Thoracic aorta (tissue), 2 donors: ENCODE measurements at places on chromosomes 5 and 9. TPM values are rescaled to one million over a fixed set of nuclear protein-coding genes. Genes with fewer than 3 reads are reported as not detected.

GRCh38 chr5:36655161-36655560 lies 48.8 kb downstream of the SLC1A3 start:
- no peak for DNase-seq

DNA sequence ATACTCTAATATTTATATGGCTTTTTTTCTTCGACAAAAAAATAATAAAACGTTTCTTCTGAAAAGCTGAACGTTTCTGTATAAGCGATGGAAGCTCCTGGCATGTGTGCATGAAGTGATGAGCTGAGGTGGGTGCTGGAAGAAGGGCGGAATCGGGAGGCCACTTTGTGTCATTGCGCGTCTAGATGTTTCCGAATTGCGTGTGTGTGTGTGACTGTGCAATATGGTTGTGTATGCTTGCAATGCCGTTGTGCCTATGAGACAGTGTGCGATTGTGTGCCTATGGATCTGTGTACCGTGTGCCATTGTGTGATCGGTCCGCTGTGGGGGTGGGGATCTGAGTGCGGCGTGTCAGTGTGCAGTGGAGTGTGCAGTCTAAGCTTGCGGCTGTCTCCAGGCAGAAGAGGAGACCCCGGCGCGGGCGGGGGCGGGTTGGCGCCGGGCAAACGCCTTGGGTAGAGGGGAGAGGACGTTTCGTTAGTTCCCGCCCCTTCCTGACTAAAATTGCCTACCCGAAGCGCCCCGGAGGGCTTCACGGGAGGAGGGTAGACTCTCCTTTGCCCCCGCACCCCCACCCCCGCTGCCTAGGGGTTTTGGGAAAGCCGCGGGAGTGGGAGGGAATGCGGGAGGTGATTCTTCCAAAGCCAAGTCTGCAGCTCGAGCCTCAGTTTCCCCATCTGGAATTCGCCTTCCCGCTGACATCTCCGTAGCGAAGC lies 24.2 kb downstream of the PCDHGC5 start:
- DNase-seq: no peak

GRCh38 chr5:90279091-90279490 lies 130.5 kb downstream of the CETN3 start:
- no peak for DNase-seq

- no peak for DNase-seq
Measured at GRCh38 chr5:172445866-172446265, 8.5 kb downstream of the SH3PXD2B start.

DNA sequence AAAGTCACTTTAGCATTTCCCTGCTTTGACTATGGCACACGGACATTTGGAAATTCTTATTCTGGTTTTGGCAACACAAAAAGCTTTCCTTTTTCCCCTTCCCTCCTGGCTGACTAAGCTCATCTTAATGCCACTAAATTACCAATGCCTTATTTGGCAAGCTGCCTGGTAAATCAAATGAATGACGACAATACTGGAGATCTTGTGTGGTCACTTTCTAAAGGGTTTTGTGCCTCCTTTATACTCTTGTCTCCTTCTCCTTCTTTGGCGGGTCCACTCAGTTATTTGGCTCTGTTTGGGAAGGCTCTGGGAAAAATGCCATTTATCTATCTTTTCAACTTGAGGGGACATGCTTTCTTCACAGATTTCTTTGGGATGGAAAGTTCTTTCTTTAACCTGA lies 34.9 kb downstream of the SH3GL2 start:
- no peak for DNase-seq

DNA sequence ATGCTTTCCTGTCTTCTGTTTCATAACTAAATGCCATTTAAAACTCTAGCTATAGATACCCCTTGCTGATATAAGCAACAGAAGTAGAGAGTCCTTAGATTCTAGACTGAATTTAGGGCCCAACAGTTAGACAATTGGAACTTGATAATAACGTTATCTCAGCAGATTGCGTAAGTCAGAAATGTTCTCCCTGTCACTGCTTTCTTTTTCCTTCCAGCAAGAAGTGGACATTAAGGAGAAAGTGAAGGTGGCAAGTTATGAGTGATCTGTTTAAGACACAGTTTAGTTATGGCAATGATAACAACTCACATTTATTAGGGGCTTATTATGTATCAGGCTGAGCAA lies 6.9 kb upstream of the GLIS3 start:
- DNase-seq: no peak

GRCh38 chr9:6781476-6781875 lies 23.7 kb downstream of the KDM4C start:
- DNase-seq: no peak

DNA sequence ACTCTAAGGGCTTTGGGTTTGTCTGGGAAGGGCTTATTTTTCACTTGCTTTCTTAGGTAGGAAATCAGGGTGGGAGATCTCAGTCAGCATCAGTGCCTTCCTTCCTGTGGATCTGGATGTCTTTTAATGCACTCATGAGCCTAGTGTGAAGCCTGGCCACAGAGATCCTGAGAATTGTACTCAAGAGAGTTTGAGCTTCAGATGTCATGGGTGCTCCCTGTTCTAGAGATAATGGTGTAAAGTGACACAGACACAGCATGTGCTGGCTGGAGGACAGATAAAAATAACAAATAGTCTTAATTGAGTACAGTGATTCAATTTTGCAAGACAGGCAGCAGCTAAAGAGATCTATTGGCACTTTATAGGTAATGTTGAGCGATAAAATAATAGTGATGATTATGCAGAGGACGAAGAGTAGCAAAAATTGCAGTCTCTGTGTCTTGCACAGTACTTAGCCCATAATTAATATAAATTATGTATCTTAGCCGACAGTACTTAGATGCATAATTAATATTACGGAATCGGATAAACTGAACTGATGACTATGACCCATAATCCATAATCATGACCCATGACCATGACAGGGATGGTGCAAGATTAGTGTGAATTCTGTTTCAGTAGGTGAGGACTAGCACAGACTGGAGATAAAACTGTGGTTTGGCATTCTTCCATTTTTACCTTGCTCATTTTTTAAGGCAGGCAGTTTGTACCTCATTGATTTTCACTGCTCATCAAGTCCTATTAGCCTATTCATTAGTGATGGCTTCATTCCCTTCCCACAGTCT lies 408.7 kb upstream of the PIK3R1 start:
- no peak for DNase-seq

- no peak for DNase-seq
Measured at GRCh38 chr9:123757547-123757946, 172.4 kb downstream of the DENND1A start.

DNA sequence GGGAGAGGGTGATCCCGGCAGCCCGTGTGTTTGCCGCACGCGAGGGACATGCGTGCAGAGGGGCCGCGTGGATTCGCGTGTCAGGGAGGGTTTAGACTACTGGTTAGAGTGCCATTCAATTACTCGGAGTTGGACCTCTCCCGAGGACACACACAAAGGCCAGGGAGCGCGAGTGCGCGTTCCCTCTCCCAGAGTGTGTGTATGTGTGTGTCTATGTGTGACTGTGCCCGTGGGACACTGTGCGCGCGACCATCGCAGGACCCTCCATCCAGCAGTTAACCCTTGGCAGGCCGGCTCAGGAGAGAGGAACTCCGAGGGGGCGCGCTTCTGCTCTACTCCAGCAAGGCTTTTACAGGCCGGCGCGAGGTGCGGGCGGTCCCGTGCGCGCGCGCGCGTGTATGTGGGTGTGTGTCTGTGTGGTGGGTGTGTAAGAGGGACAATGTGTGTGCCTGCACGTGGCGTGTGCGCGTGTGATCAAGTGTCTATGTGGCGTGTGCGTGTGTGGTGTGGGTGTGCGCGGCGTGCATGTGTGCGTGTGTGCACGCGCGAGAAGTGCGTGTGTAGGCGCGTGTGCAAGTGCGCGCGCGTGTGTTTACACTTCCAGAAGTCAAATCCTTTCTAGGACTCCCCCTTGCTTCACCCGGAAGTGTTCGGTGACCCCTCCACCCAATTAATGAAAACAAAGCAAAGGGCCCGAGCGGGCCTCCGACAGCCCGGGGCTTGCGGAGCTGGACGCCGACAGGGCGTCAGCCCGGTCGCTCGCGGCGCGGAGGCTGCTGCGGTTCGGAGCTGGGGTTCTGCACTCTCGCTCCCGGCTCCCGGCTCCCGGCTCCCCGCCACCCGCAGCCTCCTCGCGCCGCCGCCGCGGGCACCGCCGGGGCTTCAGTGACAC lies 75.3 kb upstream of the TBCA start:
- no peak for DNase-seq

- no peak for DNase-seq
Measured at GRCh38 chr9:36592801-36593583, 20.3 kb downstream of the MELK start.

DNA sequence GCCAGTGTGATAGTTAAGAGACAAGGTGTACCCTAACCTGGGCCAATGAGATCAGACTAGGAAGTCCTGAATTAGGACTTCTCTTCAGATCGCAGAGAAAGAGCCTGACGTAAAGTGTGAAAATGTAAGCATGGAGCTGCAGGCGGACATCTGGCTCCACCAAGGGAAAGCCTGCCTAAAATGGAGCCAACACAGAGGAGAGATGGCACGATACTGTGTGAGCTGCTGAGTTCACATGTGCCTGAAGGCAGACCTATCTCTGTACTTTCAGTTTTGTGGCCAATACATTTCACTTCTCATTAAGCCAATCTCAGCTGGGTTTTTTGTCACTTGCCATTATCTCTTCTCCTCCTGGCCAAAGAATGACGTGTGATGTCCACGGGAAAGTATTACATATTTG lies 210.5 kb downstream of the ELAVL2 start:
- DNase-seq: no peak

ELAVL2 gene
- not detected for total RNA-seq

AHRR gene
- 0.85 TPM for total RNA-seq

SPATA31A3 gene
- total RNA-seq: not detected

FRMD3 gene
- 5.2 TPM for total RNA-seq

FLT4 gene
- 10.8 TPM for total RNA-seq
